ENCODE measurements at places on chromosomes 7 and 10. TPM values are rescaled to one million over a fixed set of nuclear protein-coding genes. Genes with fewer than 3 reads are reported as not detected.

The ABCB4 gene
- total RNA-seq = 0.69 TPM

The SH2B2 gene
- 6.8 TPM for total RNA-seq

The TMEM225B gene
- total RNA-seq = 4.3 TPM

The MYOZ1 gene
- total RNA-seq = not detected

The NXPH1 gene
- total RNA-seq = not detected

The EBLN1 gene
- not detected for total RNA-seq

The STRIP2 gene
- total RNA-seq = 79.2 TPM

The GLI3 gene
- 0.51 TPM for total RNA-seq

The WASHC2C gene
- total RNA-seq = 29.8 TPM

The LIPF gene
- total RNA-seq = not detected

The NKX1-2 gene
- not detected for total RNA-seq

Data from activated T-cell treated with anti-CD3 and anti-CD28 coated beads, Interleukin-2, amount 50 U/mL, for 72 hours (primary cell).